NCI-H748 treated with DMSO at 0.1 percent for 48 hours (cell line): ENCODE measurements at places on chromosomes 12 and 14.

- DNase-seq = no peak
These were observed 67.7 kb downstream of the ZC3H14 start for GRCh38 chr14:88630565-88630964.

DNA sequence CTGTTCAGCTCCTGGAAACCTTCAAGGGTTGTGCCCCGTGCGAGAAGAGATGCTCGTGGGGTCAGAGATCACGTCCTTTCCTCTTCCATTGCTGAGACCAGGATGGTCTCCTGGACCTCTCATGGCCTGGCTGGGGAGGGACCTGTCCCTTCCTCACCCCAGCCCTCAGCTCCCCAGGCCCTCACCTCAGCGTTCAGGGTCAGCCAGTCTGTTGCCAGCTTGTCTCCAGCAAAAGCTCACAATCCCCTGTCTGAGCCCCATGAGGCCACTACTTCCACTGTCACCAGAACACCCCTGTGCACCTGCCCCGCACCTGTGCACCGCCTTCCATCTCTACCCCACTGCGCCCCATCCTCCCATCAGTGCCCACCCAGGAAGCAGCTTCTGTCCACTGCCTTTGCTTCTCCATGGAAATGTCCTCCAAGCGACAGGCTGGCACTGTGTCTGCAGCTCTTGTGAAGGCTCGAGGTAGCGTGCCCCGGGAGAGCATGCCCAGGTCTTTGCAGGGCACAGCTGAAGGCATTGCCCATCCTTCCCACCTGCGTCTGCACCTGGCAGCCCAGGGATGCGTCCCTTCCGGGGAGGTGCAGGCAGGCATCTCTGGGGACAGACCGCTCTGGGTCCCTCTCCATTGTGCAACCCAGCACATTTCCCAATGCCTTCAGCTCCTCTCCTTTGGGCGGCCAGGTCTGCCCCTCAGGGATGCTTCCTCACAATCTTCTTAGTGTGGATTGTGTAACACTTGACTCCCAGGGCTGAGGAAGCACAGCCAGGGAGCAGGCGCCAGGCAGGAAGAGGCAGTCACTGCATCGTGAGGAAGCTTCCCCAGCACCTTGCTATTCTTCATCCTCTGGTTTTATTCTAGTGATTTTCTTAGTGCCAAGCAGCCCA, 179.6 kb downstream of the ADGRD1 start:
- no peak for DNase-seq

- no peak for DNase-seq
These were observed 57.8 kb downstream of the CCDC92 start for GRCh38 chr12:123914726-123915333.

GRCh38 chr14:49621114-49621881, 699 bp downstream of the MGAT2 start:
- no peak for DNase-seq

DNA sequence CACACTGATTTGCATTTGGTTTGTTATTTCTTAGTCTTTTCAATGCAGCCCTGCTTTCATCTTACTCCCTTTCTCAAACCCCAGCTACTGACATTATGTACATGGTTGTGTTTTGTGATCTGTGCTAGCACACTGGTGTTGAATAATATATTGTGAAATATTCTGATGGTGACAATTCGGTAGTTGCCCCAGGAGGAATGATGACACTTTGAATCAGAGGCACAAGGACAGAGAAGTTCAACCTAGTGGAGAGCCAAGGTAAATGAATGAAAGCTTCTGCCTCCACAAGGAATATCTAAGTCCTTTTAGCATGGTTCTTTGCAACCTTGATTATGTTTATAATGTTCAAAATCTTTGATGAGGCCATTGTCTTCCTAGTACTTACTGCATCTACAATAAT, 159.9 kb downstream of the PDE3A start:
- DNase-seq = no peak

GRCh38 chr14:30988509-30988908, 36.9 kb upstream of the AP4S1 start:
- DNase-seq = no peak

- DNase-seq = no peak
These were observed 34.7 kb upstream of the PPM1H start for GRCh38 chr12:62969695-62970094.

DNA sequence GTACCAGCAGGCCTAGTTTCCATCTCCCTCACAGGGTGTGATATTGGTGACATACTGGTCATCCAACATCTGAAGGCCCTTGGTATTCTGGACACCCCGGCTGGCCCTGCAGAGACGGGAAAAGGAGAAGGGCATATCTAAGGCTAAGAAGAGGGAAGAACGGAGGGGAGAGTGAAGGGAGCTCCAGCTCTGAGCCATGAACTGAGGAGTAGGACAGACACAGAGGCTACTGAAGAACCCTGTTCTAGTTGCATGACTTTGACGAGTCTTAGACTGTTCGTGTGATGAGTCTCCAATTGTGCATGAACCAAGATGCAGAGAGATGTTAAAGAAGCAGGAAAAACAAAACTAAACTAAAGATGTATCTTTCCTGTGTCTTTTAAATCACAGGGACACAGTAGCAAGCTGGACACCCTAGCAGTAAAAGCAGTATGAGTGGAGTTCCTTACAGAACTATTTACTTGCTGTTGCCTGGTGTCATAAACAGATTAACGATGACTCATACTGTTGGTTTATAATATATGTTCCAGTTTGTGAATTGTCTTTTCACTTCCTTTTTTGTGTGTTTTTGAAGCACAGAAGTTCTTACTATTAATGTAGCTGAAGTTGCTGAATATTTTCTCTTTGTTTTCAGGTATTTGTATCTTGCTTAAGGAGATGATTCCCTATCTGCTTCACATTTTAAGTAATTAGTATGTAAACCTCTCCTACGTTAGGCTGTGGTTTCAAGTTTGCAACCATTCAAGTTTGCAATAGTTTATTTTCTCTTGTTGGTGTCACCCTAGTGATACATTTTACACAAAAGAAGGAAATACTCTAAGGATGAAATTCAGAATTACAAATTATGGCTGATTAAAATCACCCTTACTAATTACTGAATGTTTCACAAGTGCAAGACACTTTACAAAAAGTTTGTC, 15.7 kb downstream of the FAR2 start:
- no peak for DNase-seq

DNA sequence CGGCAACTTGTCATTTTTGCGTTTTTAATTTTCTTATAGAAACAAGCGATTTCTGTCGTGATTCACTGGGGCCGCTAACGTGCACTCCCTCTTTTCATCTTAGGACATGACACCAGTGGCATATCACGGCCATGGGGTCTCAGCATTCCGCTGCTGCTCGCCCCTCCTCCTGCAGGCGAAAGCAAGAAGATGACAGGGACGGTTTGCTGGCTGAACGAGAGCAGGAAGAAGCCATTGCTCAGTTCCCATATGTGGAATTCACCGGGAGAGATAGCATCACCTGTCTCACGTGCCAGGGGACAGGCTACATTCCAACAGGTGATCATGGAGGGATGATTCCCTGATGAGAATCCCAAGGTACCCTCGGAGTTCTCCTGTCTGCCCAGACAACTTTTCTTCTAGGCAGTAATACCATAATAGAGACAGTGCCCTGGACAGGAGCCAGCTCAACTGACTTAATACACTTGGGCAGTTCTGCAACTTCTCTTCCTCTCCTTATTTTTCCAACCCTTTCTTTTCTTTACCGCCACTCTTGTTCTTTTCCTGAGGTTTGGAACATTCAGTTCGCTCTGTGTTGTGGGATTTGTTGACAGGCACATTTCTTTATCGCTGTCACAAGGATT, 821 bp downstream of the TMEM106C start:
- peak; percentile 21 for DNase-seq

- DNase-seq = no peak
These were observed 168.3 kb downstream of the DUSP6 start for GRCh38 chr12:89183985-89184435.

GRCh38 chr14:23381871-23382270, 5.0 kb downstream of the CMTM5 start:
- peak; percentile 32 for DNase-seq

DNA sequence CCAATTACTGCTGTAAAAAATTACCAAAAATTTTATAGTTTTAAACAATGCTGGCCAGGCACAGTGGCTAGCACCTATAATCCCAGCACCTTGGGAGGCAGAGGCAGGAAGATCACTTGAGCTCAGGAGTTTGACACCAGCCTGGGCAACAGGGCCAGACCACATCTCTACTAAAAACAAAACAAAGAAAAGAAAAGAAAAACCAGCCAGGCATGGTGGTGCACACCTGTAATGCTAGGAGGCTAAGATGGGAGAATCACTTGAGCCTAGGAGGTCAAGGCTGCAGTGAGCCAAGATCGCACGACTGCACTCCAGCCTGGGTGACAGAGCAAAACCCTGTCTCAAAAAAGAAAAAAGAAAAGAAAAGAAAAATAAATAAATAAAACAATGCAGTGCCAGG, 54.0 kb upstream of the ARID2 start:
- DNase-seq = no peak

DNA sequence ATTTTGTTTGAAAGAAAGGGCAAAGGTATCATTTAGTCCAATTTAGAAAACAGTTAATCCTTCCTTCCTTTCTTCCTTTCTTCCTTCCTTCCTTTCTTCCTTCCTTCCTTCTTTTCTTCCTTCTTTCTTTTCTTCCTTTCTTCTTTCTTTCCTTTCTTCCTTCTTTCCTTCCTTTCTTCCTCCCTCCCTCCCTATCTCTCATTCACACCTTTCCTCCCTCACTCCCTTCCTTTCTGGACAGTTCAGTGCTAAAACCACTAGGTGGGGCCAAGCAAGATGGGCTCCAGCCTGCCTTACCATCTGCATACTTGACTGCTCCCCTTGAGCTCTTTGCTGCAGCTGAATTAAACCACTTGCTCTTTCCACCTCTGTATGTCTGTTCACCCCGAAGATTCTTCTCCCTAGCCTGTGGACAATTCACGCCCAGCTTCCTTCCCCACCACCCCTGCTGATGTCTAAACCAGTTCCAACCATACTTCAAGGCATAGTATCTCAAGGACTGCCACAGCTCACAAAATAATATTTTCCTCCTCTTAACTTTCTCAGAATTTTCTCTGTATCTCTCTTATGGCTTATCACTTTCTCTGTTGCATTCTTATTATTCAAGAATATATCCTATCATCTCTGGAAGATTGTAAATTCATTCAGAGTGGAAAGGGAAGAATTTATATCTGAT, 78.0 kb downstream of the DBX2 start:
- no peak for DNase-seq

- no peak for DNase-seq
These were observed 10.1 kb downstream of the TMEM179 start for GRCh38 chr14:104594310-104595046.

- DNase-seq = no peak
These were observed 90.1 kb downstream of the TNFAIP2 start for GRCh38 chr14:103213331-103213730.

GRCh38 chr12:90024262-90024661, 315.6 kb upstream of the ATP2B1 start:
- no peak for DNase-seq

DNA sequence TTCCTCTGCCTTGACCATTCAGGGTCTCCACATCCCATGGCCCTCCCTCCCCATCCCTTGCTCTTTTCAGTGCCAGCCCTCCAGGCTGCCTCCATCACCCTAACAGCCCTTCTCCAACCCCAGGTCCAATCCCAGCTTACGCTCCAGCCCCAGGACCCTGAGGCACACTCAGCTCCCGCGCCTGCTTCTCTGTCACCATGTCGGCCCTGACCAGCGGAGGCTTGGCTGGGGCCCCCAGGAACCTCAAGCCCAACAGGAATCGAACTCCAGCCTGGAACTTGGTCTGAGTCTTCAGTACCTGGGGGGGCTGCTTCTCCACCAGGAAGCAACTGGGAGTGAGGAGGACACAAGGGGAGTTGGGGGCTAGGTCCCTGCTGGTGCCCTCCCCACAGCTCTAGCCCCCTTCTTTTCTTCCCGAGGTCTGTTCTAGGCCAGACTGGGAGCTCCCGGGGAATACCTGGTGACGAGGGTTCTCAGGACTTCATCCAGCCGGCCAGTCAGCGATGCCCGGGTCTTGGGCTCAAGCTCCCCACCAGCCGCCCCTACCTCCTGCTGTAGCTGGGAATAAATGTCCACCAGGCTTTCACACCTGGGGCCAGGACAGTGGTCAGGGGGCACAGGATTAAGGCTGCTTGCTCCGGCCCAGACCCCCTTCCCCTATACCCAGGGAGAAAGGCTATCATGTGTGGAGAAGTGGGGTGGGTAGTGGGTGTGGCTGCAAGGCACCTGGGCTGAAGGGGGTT, 6.0 kb downstream of the STAT6 start:
- no peak for DNase-seq

GRCh38 chr12:66744956-66745383, 66.1 kb upstream of the GRIP1 start:
- DNase-seq = no peak

GRCh38 chr12:77299001-77299400, 233.6 kb upstream of the E2F7 start:
- DNase-seq = no peak

DNA sequence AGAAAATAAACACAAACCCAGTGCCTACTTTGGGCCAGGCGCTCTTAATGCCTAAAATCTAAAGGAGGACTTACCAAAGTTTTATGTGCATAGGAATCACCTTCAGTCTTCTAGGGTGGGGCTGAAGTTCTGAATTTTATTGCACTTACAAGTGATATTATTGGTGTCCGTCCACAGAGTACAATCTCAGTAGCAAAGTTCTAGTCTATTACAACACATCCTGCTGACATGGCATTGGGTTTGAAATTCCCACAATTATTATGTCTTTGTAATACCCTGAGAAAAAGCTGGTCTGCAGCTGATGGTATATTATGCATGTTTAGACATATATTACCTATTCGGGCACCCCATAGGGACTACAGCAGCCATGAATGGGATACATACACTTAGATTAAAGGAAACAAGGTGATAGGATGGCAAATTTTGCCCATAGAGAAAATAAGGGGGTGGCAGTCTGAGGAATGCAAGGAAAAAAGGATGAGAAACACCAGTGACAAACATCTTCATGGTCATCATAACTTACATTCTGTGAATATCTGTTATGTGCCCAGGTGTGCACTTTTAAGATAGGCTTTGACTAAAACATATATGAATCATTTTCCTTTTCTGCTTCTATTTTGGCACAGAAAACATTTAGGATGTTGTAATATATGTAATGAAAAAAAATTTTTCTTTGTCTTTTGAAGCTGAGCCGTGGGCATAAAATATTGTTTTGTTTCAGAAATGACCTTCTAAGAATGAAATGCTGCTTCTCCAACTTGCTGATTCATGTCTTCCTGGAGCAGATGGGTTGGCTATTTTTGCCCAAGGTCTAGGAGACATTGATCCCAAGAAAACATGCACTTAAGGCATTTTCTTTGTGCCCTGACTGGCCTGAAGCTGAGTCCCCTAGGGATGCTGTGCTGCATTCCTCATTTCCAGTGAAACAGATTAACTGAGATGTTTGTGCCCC, 27.2 kb upstream of the ALG10 start:
- no peak for DNase-seq

DNA sequence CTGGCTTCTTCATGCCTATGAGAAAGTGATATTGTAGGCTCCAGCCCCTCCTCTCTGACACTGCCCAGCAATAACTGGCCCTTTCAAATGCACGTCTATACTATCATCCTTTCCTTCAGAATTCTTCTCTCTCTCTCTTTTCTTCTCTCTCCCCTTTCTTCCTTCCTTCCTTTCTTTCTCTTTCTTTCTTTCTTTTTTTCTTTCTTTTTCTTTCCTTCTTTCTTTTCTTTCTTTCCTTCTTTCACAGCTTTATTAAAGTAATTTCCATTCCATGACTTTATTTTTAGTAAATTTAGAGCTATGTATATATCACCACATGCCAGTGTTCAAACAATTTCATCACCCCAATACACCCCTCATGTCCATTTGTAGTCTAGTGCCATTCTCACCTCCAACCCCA, 302.1 kb downstream of the RPAP3 start:
- no peak for DNase-seq

GRCh38 chr12:11576104-11576503, 73.4 kb upstream of the ETV6 start:
- no peak for DNase-seq

- no peak for DNase-seq
These were observed 1.2 kb upstream of the AP1G2 start for GRCh38 chr14:23568600-23569331.
